Testis (tissue), 5 donors: ENCODE measurements at places on chromosomes 2 and 18. TPM values are rescaled to one million over a fixed set of nuclear protein-coding genes. Genes with fewer than 3 reads are reported as not detected.

Gene MAP4K3
- total RNA-seq: 58.8 TPM

Gene TCF23
- total RNA-seq: 5.5 TPM

GRCh38 chr2:117875786-117876185 lies 61.3 kb downstream of the DDX18 start:
- no peak for DNase-seq

DNA sequence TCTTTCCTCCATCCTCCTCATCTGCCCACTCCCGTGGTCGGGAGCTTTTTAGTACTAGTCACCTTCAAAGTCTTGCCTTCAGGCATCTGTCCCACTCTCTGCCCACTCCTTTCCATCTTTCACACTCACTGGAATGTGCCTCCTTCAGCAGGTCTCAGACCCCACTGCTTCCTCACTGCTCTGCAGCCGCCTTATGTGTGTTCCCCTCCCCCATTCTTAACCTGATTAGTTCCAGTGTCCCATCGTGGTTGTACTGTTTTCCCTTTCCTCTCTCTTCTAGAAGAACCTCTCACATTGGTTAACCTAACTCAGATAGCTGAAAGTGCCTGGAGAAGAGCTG lies 3.0 kb downstream of the ARMC9 start:
- no peak for DNase-seq

DNA sequence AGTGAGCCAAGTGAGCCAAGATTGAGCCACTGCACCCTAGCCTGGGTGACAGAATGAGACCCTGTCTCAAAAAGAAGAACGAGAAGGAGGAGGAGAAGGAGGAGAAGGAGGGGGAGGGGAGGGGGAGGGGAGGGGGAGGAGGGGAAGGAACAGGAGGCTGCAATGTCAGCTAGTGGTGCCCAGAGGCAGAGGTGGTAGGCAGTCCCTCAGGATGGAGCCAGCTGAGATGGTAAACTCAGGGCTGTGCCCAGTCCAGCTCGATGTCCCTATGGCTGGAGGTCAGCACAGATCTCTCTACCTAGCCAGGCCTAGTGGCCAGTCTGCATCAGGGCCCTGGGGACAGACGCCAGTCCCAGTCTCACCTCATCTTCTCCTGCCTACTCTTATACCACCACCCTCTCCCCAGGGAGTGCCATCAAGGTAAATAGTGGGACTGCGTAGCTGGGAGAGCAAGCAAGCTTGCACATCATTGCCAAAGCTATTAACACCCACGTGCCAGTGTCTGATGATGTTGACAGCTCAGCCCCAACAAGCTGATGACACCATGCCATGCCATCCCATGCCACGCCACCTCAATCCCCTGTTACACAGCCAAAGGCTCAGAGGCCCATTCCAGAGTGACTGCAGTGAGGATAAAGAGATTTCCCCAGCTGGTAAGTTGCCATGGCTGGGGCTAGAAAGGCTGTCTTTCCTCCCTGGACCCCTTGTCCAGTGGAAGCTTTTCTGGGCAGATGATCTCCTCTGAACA lies 7.6 kb upstream of the PLB1 start:
- DNase-seq: no peak

GRCh38 chr2:241554610-241555322 lies 3.8 kb upstream of the BOK start:
- no peak for DNase-seq

DNA sequence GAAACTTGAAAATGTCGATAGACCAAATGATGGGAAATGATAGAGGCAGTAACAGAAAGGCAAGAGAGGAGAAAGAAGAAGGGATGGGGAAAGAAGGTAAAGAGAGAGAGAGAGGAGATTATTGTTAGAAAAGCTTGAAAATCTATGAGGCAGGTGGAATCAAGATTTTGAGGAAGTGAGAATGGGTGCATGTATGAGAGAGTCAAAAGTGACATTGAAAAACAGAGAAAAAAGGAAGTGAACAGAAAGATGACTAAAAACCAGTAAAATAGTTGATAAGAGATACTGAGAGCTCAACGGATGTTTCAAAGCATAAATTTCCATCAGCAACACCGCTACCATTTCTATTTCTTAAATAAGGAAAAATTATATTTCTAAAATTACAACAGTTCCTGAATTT lies 327.4 kb upstream of the CWC22 start:
- DNase-seq: no peak
